ENCODE measurements at places on chromosomes 13 and 19.
A peak's percentile ranks its signal among the peaks of the same experiment; 100 is the strongest.

DNA sequence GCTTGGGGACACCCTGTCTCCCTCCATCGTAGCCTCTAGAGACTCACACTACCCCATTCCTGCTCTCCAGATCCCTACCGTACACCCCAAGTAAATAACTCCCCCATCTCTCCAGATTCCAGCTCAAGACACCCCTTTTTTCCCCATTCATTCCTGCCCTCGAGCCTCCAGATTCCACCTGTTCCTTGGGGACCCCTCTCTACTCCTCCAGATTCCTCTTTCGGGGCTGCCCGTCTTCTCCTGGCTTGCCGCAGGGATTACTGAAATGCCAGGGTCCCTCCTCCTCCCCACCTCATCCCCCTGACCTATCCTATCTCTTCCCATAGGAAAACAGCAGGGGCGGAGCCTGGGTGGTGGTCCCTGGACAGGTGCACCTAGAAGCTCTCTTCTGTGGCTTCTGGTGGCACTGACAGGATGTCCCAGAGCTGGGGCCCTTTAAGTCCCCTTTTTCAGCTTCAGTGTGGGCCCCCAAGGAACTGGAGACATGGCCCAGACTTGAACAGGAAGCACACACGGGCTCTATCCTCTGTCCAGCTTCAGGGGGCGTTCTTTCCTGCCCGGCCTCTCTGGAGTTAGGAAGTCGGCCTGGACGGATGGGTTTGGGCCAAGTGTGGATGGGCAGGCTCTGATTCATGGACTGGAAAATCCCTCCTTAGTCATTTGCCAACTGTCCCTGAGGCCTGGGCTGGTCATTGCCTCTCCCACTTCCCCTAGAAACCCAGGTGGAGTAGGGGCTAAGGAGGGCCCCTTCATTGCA, 1.2 kb downstream of the ZSWIM4 start:
- DNase-seq, result peak; percentile 95

GRCh38 chr19:40232949-40233810, 6.7 kb upstream of the CCNP start:
- no peak for DNase-seq

DNA sequence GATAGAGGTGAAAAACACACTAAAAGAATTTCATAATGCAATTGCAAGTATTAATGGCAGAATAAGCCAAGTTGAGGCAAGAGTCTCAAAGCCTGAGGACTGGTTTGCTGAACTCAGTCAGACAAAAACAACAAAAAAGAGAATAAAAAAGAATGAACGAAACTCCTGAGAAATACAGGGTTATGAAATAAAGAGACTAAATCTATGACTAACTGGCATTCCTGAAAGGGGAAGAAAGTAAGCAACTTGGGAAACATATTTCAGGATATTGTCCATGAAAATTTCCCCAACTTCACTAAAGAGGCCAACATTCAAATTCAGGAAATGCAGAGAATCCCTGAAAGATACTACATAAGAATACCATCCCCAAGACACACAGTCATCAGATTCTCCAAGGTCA, 47.8 kb downstream of the UBL3 start:
- DNase-seq, result peak; percentile 57

DNA sequence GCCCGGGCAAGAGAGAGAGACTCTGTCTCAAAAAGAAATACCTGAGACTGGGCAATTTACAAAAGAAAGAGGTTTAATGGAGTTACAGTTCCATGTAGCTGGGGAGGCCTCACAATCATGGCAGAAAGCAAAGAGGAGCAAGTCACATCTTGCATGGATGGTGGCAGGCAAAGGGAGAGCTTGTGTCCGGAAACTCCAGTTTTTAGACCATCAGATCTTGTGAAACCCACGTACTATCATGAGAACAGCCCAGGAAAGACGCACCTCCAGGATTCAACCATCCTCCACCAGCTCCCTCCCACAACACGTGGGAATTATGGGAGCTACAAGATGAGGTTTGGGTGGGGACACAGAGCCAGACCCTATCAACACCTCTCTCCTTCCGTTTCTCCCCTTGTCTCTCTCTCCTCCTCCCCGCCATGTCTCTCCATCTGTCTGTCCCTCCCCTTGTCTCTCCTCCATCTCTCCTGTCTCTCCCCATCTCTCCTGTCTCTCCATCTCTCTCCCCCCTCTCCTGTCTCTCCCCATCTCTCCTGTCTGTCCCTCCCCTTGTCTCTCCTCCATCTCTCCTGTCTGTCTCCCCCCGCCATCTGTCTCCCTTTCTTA, 10.0 kb downstream of the POLR2E start:
- DNase-seq, result no peak

DNA sequence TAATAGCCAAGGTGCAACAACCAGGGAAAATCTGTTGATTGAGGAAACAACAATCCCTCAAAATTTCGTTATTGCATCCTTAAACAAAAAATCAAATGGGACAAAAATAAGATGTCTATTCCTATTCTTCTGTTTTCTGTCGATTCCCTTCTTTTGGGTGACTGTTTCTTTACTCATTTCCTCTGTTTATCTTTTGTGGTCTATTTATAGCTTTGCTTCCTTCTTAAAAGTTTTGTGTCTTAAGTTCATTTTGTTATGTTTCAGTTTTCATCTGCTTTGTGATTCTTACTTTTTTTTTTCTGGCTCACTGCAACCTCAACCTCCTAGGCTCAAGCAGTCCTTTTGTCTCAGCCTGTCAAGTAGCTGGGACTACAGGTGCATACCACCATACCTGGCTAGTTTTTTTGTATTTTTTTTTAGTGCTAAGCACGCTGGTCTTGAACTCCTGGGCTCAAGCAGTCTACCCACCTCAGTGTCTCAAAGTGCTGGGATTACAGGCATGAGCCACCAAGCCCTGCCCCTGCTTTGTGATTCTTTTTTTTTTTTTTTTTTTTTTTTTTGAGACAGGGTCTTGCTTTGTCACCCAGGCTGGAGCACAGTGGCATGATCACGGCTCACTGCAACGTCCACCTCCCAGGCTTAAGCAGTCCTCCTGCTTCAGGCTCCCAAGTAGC, 10.4 kb downstream of the ZNF146 start:
- peak; percentile 47 for DNase-seq

GRCh38 chr13:44895953-44896335, 93.3 kb downstream of the NUFIP1 start:
- DNase-seq, result no peak

DNA sequence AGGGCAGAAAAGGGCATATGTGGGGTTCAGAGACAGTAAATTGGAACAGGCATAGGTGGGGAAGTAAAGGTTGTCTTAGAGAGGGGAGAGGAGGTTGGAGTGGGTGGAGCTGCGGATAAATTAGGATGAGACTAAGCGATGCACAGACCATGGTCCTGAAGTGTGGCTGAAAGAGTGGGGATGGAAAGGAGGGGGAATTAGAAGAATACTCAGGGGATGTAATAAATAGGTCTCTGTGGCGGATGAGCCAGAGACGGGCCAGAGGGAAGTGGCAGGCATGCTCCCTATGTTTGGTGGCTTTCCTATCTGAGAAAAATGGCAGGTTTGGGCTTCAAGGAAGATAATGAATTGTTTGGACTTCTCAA, 123.4 kb downstream of the OLFM4 start:
- DNase-seq, result no peak

DNA sequence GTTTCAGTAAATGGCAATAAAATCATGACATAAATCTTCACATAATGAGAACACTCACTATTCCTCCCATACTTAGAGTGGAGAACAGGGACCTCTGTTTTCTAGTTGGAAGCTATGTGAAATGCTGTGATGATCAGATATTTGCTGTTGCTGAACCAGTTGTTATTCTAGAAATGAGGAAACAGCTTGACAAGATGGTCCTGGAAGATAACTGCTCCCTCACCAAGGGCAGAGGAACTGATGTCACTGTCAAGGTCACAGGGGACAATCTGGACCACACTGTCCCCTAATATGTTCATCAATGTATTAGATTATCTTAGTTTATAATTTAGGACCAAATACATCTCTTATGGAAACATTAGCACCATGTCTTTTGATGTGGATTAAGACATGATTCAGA, 1173.3 kb downstream of the PCDH17 start:
- DNase-seq, result no peak

DNA sequence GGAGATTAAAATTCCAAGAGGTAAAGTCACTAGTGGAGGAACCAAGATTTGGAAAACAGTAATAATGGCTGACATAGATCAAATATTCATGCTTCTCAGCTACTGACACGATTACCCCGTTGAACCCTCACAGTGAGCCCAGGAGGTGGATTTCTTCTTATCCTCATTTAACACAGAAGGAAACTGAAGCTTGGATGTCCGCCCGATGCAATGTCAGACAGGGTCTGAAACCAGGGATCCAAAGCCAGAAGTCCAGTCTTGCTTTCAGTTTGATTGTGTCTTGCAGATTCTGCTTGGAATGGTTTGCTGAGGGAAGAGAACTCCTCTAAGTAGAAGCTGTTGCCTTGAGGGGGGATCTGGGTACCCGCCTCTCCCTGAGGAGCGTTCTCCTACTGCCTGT, 404.7 kb downstream of the KCNRG start:
- DNase-seq, result no peak

GRCh38 chr19:34475026-34475974, 6.3 kb upstream of the WTIP start:
- peak; percentile 87 for DNase-seq

DNA sequence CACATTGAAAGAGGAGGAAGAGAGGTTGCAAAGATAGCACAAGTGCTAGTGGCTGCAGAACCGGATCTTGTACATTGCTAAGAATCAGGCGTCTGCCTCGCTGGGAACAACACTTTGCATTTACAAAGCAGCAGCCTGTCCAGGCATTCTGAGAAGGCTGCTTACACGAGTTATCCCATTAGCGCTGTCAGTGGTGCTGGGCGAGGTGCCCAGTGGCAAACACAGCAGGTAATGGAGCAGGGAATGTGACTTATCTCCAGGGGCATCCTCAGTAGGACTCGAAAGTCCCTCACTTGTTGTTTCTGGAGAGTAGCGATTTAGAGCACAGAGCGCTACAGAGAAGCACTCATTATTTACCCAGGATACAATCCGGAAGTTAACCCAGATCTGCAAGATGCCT, 209.6 kb downstream of the OLFM4 start:
- no peak for DNase-seq

DNA sequence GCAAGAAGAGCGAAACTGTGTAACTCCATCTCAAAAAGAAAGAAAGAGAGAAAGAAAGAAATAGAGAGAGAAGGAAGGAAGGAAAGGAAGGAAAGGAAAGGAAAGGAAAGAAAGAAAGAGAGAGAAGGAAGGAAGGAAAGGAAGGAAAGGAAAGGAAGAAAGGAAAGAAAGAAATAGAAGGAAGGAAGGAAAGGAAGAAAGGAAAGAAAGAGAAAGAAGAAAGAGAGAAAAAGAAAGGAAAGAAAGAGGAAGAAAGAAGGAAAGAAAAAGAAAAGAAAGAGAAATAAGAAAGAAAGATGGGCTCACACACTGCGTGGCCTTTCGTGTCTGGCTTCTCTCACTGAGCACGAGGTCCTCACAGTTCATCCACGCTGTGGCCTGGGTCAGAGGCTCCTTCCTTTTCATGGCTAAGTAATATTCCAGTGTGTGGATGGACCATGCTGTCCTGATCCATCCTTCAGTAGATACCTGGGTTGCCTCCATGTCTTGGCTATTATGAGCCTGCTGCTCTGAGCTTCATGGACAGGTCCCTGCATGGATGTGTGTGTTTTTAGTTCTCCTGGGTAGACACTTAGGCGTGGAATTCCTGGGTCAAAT, 67.4 kb upstream of the NFIC start:
- DNase-seq, result no peak

GRCh38 chr19:4337906-4338440, 654 bp downstream of the STAP2 start:
- peak; percentile 25 for DNase-seq

GRCh38 chr13:22064854-22065620, 394.2 kb downstream of the FGF9 start:
- DNase-seq, result no peak
